ENCODE measurements at places on chromosomes 12 and 14. TPM values are rescaled to one million over a fixed set of nuclear protein-coding genes. Genes with fewer than 3 reads are reported as not detected.

- no peak for DNase-seq
These were observed 208.2 kb downstream of the DIO2 start for GRCh38 chr14:80003138-80003537.

DNA sequence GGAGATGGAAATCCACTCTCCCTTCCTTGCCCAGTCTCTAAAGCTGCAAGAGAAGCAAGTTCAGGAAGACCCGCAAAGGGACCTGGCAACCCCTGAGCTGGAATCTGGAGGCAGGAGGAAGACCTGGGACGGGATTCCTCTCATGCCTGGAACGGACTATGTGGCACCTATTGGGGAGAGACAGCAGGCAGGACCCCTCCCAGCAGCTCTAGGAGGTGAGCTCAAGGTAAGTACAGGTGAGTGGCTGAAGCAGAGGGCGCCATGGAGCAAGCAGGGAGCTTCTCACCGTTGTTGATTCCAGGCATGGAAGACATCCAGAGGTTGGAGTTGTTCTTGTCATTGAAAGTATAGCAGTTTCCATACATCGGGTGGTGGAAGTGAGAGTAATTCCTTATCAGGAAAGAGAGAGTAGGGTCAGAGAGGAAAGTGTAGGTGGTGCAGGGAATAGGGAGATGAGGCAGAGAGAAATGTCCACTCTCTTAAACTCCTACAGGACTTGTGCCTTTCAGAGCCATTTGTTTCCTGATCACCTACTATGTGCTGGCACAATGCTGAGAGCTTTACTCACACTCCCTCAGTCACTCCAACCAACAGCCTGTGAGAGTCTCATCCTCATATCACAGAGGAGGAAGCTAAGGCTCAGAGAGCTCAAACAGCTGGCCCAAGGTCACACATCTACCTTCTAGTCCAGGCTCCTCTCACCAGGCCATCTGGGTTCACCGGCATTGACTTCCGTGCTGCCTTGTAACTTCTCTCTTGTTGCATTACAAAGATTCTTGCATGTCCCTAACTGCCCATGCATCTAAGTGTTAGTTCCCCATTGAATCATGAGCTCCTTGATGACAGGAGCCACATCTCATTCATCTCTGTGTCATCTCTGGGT is 13.9 kb upstream of the TNFRSF1A start:
- no peak for DNase-seq

DNA sequence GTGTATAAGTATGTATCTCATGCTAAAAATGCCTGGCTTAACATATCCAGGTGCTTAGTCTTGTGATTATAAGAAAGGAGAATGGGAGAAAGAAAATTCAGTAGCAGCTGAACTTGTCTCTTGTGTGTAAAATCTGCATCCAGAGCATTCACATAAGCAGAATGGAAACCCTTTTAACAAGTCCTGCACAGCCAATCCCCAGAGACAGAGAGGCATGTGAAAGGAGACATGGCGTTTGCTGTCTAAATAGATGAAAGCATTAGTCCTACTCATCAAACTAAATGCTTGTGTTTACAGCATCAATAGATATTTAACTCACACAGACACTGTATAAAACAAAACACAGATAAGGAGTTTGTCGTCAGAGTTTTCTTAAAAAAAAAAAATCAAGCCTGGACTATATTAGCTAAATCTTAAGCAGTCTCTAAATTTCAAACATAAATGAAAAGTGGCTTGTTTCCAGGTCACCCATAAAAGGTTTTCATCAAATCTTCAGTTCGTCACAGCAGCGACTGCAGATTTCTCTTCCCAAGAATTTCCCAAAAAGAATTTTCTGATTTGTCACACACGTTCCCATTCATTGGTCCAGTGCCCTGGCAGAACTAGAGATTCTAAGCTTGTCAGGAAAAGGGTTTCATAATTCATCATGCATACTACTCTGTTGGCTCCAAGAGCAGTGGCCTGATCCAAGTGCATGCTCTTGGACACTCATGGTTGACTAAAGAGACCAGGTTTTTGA is 249.2 kb downstream of the BTG1 start:
- no peak for DNase-seq

GRCh38 chr14:61160798-61161197 is 120.3 kb downstream of the TMEM30B start:
- no peak for DNase-seq

Gene CPM
- total RNA-seq, result 2.0 TPM

DNA sequence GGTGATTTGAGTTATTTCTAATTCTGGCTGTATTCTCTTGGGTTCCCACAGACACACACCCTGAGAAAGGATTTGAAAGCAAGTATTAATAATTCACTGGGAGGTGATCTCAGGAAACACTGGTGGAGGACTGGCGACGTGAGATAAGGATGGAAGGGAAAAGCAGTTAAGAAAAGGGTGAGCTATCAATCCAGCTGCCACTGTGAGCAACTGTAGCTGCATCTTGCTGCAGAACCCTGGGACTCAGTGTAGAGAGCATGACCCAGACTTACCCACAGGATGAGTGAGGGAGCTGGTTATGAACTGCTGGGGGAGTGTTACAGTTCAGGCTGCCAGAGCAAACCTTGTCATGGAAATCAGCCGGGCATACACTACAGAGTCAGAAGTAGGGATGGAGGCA is 71.9 kb downstream of the RESF1 start:
- DNase-seq, result peak; percentile 60

- no peak for DNase-seq
These were observed 86.3 kb upstream of the NRXN3 start for GRCh38 chr14:78083837-78084236.

DNA sequence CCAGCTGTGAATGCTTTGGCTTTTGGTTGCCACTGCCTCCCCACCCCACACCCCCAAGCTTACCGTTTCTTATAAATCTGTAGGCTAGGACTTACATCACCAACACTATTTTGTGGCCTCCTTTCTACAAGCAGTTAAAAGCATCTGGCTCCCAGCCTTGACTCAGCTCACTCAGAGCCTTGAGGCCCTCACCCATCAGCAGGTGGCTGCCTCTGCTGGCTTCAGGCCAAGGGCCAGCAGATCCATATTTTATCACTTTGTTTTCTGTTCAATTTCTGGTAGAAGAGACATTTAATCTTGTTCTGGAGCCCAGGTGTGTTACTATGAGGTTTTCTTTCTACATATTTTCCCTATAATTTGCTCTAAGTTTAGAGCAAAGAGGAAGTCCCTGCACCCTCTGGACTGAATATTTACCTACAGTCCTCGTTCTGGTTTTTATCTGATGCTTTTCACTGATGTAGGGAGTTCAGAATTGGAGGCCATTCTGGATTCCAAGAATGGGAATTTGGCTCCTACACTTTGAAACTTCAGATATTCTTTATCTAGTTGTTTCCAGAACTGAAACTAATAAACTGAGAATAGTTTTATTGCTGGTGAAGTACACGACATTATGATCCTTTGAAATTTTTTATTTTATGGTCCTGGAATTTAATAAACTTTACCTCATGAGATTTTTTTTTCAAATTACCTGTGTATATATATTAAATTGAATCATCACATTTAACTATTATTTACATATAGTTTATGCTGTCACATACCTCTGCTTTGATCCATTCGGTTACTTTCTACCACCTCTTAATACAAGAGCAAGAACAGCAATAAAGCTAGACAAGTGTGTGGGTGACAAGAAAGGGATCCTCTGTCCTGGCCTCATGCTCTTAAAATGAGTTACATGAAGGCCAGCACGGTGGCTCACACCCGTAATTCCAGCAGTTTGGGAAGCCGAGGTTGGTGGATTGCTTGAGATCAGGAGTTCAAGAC is 22.2 kb downstream of the PLBD1 start:
- DNase-seq, result no peak

Gene RPS6KL1
- total RNA-seq, result 18.6 TPM

Gene FAIM2
- not detected for total RNA-seq

DNA sequence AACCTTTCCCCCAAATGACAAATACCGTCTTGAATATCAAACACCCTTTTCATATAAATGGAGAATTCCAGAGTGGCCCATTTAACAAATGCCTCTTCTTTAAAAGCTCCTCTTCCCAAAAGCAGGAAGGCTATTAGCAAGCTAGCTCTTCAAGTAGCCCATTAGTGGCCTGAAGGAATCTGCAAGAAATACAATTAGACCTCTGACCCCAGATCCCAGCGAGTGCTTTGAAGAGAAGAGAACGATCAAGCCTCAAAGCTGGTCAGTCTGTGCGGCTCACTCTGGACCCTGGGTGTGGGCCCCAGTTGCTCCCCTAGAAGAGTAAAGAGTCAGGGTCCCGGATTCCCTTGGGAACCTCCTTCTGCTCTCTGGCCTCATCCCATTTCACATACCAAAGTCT is 325.6 kb downstream of the NUAK1 start:
- DNase-seq, result no peak

Gene RNF31
- 77.5 TPM for total RNA-seq

DNA sequence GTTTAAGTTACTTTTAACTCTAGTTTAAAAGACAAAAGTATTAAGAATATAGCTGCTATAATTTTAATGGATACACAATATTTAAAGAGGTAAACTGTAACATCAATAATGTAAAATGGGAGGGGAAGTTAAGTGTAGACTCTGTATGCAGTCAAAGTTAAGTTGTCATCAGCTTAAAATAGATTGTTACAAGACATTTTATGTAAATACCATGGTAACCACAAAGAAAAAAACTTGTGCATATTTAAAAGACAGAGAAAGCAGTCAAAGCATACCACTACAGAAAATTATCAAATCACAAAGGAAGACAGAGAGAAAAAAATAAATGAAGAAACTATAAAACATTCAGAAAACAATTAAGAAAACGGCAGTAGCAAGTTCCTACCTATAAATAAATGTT is 73.3 kb downstream of the CEP128 start:
- no peak for DNase-seq

DNA sequence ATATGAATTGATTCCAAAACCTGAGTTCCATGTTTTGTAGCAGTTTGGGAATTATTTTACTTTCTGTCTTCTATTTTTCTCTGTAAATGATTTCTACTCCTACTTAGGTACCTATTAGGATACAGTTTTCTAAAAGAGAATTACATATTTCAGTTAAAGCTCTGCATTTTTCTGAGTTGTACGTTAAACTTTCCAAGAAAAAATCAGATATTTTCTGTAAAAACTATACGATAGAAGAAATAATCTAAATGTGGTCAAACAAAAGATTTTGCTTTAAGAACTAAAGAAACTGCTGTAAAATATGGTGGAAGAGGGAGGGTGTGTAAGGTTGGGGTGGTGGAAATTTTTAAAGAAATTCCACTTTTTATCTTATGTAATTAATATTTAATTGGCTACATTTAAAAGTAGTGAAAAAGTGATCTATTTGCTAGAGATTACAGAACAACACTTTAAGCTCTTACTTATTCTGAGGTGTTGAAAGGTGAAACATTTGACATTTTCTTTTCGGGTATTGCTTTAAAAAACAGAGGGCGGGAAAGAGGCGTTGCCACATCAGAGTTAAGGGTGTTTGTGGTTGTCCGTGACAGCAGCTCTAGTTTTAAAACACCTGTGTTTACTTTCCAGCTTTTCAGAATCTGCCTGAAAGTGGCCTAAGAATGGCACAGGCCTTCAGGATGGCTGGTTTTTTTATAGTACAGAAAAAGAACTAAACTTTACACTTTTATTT is 187.3 kb downstream of the MIPOL1 start:
- no peak for DNase-seq

- no peak for DNase-seq
These were observed 358.2 kb downstream of the FUT8 start for GRCh38 chr14:65770681-65771080.

Gene CNOT2
- total RNA-seq, result 75.6 TPM

Gene CMTM5
- not detected for total RNA-seq

Gene DBX2
- total RNA-seq, result not detected

Gene ATP2A2
- total RNA-seq, result 176 TPM

DNA sequence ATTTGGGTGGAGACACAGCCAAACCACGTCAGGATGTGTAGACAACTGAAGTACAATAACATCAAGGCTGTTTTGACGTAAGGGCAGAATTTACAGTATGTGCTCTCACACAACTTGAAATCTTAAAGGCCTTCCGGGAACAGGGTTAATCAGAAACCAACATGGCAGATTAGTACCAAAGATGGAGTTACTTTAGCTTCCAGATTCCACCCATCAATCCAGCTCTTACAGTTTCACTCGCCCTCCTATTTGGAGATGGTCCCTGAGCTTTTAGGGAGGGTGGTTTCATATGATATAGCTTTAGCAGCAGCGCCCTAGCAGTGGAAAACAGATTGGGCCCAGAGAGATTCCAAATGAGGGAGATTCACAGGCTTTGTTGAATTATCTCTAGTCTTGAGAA is 2.0 kb upstream of the XPOT start:
- no peak for DNase-seq

- no peak for DNase-seq
These were observed 341.5 kb upstream of the DDHD1 start for GRCh38 chr14:53494587-53494986.

Gene AICDA
- not detected for total RNA-seq

Gene TULP3
- 18.5 TPM for total RNA-seq

- no peak for DNase-seq
These were observed 1.8 kb upstream of the CLEC2A start for GRCh38 chr12:9933958-9934357.

- DNase-seq, result peak; percentile 34
These were observed 53.8 kb downstream of the GXYLT1 start for GRCh38 chr12:42090899-42091298.

Gene ANO2
- 32.4 TPM for total RNA-seq

DNA sequence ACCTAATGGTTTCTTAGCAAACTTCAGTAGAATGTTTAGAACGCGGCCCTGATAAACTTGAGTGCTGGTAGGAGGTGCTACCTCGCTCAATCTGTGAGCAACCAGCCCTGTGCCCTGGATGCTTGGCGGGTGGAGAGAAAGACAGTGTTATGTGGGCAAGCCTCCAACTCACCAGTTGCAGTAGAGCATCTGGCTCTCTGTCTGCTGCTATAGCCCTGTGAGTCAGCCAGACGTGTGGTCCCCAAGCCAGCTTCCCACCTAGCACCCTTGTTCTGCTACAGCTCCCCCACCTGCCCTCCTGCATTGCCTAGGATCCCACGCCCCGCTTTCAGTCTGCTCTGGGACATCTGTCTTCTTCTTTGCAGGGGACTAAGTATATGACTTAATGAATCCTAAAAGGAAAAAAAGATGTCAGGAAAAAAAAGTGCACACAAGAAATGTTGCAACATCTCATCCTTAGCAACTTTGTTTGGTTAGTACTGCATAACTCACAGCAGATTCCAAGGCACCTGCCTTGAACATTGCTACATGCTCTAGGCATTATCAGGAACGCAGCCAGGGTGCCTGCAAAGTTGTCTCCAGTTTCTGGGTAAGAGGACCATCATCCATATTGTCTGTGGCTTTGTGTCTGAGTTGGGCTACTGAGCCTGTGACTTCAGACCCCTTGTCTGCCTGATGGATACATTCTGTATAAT is 13.6 kb downstream of the SNRNP35 start:
- no peak for DNase-seq

GRCh38 chr12:19412844-19413243 is 26.4 kb upstream of the AEBP2 start:
- no peak for DNase-seq

- no peak for DNase-seq
These were observed 648 bp downstream of the CHD4 start for GRCh38 chr12:6606331-6607131.
